ENCODE measurements at places on chromosomes 11 and 22.

DNA sequence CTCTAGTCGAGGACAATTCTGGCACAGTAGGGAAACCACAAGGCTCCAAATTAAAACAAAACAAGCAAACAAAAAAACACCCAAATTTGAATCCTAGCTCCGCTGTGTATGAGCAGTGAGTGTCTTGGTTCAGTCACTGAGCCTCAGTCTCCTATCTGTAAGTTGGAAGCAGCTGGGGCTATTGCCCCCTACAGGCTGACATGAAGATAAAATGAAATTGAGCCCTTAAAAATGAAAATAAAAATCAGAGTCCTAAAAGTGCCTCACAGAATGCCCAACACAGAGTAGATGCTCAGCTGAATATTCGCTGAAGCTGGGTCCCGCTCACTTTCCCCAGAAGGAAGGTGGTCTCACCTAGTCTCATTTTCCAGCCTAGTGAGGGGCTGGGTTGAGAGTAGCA is 65.2 kb downstream of the PDE2A start:
- no peak for DNase-seq

DNA sequence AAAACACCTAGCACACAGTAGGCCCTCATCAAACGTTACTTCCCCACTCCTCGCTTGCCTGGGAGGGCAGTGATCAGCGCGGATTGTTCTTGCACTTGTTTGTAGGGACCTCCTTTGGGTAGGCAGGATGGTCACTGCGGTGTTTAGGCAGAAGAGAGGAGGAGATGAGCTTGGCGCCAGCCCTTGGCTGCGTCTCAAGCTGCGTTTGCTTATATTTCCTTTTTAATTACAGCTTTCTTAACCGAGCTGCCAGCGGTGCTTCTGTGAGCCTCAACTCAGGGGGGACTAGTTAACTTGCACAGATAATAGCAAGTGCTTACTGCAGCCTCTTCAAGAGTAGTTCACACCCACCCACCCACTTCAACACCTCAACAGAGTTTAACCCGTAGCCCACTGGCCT is 15.1 kb downstream of the IFT27 start:
- no peak for DNase-seq

GRCh38 chr11:11401960-11402535 is 49.0 kb upstream of the CSNK2A3 start:
- DNase-seq = no peak

DNA sequence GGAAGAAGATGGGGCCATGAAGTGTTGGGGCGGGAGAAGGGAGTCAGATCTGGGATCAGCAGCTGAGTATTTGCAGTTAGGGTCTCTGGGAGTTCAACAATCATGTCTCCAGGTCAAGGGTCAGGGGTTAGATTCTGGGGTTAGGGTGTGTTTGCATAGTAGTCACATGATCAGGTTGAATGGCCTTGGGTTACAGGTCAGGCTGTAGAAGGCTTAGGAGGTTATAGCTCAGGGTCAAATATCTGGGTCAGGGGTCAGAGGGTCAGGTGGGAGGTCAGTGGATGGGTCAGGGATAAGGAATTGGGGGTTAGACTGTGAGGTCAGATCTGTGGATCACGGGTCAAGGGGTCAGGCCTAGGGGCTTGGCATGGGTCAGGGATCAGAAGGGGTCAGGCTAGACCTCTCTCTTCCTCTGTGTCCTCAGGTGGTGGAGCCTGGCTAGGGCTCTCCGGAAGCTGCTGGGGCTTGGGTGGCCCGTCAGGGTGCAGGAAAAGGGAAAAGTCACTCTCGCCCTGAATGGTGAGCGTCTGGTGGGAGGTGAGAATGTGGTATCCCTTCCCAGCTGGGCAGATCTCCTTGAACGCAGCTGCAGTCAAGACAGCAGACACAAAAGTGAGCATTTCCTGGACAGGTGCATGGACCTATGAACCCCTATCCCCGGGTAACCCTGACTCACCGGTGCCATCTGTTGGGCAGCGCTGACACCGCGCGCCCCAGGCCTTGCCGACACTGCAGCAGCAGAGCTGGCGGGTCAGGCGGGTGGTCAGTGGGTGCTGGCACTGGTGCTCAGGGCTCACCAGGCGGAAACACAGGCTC is 6.4 kb downstream of the LTBP3 start:
- DNase-seq = no peak

- DNase-seq = no peak
These were observed 3901.6 kb upstream of the OR11H1 start for GRCh38 chr22:11626422-11626773.

DNA sequence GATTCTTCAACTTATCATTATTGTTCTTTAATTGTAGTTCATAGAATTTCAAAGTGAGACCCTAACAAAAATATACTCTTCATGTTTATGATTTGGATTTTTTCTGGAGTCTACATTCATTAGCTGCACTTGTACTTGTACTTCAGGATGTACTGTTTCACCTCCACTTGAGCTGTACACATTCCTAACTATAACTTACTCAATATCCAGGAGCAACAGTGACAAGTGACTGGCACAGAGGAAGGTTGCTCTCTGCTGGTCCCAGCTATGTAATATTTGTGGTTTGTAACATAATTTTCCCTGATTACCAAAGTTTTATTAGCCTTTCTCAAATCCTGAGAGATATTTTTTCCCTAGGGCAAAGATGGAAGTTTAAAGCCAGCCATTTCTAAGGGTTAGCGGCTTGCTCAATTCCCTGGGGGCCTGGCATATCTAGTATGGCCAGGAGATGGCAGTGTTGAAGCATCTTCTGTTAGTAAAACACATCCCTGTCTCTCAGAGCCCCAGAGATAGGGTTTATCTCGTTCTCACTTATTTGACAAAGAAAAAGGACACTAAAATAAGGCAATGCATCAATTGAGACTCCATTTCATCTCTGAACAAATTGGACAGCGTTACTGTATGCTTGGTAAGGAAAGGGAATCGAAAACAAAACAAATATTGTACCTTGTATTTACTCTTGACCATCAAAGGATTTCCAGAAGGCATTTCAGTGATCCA is 14.2 kb downstream of the OR52A5 start:
- DNase-seq = no peak

- DNase-seq = no peak
These were observed 12.9 kb upstream of the CAT start for GRCh38 chr11:34425867-34426266.

- DNase-seq = no peak
These were observed 78.1 kb downstream of the CYB5R2 start for GRCh38 chr11:7595016-7595866.

GRCh38 chr22:22215659-22216449 is 28.7 kb upstream of the VPREB1 start:
- no peak for DNase-seq

GRCh38 chr11:61771195-61771894 is 18.9 kb downstream of the MYRF start:
- no peak for DNase-seq

- DNase-seq = no peak
These were observed 47.7 kb downstream of the TRIOBP start for GRCh38 chr22:37744589-37744988.

DNA sequence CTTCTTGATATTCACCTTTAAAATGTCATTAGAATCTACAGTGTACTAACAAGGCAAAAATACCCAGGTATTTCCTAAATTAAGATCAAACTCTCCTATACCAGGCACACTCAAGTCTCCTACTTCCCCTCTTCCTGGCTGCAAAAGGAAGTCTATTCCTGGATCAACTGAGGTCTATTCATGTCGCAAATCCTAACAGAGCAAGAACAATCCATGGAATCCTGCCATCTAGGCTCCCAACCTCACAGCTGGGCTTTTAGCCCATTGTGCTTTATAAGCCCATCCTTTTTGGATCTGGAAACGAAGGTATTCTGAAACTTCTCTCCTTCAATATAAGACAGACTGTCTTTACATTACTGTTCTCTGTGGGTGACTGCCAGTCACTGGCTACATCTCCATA is 161.8 kb downstream of the SOX6 start:
- DNase-seq = no peak

DNA sequence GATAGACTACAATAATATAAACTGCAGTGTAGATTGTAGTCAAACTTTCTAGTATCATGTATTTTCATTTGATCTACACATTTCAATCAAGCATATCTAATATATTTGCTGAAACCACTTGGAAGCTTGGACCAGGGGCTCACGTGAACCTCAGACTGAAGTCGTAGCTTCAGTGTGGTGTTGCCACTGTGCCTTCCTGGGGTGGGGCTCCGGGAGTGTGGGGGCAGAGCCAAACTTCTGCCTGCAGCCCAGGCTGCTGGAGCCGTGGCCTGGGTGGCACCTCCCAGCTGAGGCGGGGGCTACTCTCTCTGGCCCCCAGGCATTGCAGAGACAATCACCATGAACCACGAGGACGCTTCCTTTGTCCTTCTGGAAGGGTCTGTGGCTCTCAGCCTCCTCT is 36.3 kb upstream of the IGSF9B start:
- DNase-seq = no peak

GRCh38 chr11:113773092-113773415 is 438 bp downstream of the ZW10 start:
- DNase-seq = no peak

DNA sequence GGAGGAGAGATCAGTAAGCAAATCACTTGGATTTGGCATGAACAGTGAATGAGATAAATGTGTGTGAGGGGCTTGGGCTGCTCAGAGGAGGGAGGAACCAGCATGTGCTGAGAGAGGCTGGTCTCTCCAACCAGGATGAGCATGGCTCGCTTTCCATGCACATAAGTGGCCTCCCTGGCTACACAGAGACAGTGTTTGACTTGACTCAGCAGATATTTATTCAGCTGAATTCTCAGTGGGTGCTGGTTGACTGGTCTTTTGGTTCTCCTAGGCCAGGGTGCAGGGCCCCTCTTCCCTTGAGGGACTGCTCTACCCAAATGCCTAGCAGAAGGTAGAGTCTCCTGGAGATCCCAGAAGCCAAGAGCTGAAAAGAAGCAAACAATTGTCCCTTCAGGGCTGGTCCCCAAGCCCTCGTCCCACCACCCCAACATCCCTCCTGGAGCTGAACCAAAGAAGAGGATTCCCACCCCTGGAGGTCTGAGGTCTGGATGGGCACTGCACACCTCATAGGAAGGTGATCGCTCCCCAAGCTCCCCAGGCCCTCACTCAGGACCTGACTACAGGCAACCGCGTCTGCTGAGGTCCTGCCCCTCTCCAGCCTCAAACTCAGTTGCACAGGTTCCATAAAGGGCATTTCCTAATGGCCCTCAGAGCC is 3.3 kb upstream of the TRIM29 start:
- DNase-seq = no peak

GRCh38 chr11:16841984-16842383 is 103.5 kb downstream of the C11orf58 start:
- no peak for DNase-seq

DNA sequence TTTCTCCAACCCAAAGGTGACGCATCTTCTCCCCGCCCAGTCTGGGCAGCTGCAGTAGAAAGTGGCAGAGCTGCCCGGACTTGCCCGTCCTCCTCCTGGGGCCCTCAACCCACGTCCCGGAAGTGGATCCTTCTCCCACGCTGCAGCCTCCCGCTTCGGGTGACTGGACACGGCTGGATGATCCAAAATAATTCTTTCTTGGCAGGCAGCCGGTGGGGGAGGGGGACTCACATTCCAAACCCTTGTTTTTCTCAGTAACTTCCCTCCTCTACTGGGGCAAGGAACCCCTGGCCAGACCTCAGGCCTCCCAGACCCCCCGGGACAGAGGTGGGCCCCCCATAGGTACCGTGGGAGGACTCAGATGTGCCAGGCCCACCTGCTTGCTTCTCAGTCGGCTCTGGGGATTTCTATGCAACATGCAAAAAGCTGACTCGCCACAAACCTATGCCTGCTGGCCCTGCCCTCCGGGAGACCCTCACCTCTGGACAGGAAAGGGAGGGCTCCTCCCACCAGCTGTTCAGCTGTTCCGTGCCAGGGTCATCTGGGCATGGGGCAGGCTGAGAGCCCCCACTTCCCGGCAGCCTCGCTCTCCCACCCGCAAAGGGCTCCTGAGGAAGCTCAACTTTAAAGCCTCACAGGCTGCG is 1.4 kb downstream of the PLXNB2 start:
- no peak for DNase-seq

GRCh38 chr11:68216171-68216938 is 3.3 kb upstream of the KMT5B start:
- no peak for DNase-seq

GRCh38 chr11:112412383-112412782 is 151.7 kb upstream of the PLET1 start:
- no peak for DNase-seq

GRCh38 chr11:11622340-11622706 is 518 bp upstream of the GALNT18 start:
- DNase-seq = no peak

GRCh38 chr11:126560221-126560620 is 204.7 kb downstream of the ST3GAL4 start:
- DNase-seq = no peak

DNA sequence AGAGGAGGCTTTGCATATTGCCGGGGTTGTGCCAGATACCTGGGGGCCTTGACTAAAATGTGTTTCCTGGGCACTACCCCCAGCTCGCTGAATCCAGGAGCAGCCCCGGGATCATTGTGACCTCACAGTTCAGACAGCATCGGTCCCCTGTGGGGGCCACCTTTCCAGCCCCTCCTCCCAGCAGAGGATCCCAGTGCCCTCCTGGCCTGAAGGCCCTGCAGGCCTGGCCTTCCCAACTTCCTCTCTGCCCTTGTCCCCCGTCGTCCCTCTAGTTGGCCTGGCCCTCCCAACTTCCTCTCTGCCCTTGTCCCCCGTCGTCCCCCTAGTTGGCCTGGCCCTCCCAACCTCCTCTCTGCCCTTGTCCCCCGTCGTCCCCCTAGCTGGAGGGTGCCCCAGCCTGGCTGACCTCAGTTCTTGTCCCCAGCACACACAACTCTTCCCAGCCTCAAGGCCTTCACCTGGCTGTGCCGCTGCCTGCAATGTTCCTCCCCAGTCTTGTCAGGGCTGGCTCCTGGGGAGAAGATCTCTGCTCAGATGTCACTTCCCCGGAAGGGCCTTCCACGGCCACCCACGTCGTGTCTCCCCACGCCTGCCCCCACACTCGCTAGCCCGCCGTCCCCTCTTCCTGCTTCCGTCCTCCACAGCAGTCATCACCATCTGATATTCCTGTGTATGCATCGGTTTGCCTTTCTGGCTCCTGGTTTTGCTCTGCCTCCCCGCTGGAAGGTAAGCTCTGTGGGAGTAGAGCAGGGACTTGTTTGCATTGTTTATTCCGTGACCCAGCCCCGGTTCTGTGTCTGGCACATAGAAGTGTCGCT is 12.6 kb upstream of the ANO1 start:
- no peak for DNase-seq

GRCh38 chr11:102521121-102521520 is 9.4 kb downstream of the MMP7 start:
- no peak for DNase-seq

- DNase-seq = no peak
These were observed 2.9 kb downstream of the FAM111A start for GRCh38 chr11:59145534-59145933.
